GM18507 (cell line): ENCODE measurements at places on chromosomes 7 and 10.

DNA sequence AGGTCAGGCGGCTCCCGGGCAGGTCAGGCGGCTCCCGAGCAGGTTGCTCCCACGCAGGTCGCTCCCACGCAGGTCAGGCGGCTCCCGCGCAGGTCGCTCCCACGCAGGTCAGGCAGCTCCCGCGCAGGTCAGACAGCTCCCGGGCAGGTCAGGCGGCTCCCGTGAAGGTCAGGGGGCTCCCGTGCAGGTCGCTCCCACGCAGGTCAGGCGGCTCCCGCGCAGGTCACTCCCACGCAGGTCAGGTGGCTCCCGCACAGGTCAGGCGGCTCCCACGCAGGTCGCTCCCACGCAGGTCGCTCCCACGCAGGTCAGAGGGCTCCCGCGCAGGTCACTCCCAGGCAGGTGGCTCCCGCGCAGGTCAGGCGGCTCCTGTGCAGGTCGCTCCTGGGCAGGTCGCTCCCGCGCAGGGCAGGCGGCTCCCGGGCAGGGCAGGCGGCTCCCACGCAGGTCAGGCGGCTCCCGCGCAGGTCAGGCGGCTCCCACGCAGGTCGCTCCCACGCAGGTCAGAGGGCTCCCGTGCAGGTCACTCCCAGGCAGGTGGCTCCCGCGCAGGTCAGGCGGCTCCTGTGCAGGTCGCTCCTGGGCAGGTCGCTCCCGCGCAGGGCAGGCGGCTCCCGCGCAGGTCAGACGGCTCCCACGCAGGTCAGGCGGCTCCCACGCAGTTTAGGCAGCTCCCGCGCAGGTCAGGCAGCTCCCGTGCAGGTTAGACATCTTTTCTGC is 30.7 kb downstream of the PTPRN2 start:
- DNase-seq: no peak

- no peak for DNase-seq
Measured at GRCh38 chr10:43136432-43136831, 1.8 kb upstream of the CSGALNACT2 start.

- DNase-seq: no peak
Measured at GRCh38 chr10:117578490-117578889, 35.9 kb downstream of the EMX2 start.

DNA sequence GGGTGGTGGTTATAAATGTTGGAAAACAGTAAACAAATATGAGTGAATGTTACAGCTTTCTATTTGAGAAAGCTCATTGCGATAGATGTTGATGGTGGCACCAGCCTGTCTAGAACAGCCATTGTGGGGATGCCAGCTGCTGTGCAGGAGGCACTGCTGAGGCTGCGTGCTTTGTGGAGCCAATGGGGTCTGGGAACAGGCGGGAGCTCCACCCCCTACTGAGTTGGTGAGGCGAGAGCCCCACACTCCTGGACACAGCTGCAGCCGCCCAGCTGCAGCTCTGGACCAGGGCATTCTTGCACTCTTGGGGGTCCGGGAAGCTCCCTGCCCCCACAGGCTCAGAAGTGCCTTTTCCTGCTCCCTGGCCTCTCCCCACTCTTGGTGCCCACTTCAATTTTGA is 1147.1 kb upstream of the LRRTM3 start:
- no peak for DNase-seq

GRCh38 chr10:124238367-124238766 is 145.0 kb upstream of the CHST15 start:
- DNase-seq: no peak

DNA sequence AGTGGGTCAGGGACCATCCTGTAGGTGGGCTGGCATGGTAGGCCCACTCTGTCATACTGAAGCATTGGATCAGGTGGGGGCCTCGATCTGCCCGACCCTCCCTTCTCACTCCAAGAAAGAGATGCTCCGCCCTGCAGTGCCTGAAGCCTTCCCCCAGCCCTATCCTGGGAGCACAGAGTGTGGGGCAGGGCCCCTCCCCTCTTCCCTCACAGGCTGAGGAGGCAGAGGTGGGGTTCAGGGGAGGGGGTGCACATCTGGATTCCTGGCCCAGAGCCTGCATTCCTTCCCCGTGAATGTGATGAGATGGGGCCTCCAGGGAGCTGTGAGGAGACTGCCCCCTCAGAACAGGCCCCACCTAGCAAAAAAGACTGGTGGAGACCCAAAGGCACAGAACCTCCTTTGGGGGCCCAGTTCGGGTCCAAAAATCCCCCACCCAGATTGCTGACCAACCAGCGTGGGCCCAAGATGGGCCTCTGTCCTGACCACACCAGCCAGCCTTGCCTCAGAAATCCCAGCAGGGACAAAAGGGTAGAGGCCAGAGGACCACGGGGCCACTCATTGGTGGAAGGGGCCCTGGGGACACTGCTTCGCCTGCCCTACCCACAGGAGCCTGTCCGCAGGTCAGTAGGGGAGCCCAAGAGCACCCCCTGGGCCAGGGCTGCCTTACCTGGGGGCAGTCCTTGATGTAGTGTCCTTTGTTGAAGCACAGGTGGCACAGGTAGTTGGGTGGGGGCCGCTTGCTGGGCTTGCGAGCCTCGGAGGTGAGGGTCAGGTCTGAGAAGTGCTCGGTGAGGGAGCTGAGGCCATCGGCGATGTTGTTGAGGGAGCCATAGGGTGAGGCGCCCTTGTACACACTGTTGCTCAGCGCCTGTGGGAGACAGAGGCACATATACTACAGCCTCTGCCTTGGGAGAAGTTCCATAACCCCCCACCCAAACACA is 13.3 kb downstream of the ZCCHC24 start:
- DNase-seq: no peak

DNA sequence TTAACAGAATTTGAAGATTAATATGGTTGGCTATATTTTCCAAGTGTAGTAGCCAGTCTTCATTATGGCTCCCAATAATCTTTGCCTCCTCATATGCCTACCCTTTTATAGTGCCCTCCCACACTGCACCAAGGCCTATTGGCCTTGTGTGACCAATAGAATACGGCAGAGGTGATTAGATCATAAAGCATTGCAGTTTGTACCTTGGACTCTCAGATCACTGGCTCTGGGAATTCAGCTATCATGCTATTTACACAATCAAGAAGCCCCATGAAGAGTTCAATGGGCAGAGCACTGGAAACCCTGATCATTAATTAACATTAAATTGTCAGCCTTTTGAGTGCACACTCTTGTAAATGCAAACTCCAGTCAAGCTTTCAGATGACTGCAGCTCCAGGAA is 154.5 kb upstream of the MAGI2 start:
- no peak for DNase-seq

DNA sequence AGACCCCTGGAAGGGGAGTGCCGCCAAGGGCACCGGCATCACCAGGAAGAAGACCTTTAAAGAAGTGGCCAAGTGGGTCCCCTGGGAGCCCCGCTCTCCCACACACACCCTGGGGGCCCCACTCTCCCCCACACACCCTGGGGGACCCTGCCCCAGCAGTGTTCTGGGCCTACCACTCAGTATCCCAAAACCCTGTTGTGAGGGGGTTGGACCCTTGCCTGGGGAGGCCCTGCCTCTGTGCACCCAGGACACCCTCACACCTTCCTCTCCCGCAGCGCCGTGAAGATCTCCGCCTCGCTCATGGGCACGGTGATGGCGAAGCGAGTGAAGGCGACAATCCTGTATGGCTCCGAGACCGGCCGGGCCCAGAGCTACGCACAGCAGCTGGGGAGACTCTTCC is 10.7 kb downstream of the NOS3 start:
- no peak for DNase-seq

- no peak for DNase-seq
Measured at GRCh38 chr10:51786684-51787035, 87.3 kb upstream of the CSTF2T start.

DNA sequence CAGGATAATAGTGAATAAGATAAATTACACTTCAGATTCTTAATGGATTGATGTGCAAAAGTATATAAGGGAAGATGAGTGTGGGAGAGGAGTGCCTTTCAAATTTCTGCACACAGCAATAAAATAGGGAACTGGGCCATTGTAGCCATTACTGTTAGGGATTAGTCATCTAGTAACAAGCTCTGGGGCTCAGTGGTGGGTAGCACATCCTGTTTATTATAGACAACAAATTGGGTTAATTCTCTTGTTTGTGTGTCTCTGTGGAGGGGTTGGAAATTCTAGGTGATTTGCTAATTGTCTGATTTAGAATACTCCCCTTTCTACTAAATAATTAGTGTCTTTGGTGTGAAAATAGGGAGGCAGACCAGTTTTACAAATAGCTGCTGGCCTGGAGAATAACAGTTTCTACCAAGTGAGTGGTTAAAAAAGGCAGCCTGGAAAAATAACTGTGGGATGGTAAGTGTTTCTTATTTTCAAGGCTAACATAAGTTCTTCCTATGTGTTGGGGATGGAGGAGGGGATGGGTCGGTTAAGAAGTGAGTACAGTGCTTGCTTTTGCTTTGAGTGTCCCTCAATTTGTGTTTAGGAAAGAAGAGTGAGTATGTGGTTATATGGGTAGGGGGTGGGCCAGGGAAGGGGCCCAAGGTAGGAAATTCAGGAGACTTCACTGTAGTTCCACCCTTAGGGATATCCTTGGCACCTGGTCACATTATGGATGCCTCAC is 43.3 kb upstream of the TMEM248 start:
- DNase-seq: peak; percentile 15

DNA sequence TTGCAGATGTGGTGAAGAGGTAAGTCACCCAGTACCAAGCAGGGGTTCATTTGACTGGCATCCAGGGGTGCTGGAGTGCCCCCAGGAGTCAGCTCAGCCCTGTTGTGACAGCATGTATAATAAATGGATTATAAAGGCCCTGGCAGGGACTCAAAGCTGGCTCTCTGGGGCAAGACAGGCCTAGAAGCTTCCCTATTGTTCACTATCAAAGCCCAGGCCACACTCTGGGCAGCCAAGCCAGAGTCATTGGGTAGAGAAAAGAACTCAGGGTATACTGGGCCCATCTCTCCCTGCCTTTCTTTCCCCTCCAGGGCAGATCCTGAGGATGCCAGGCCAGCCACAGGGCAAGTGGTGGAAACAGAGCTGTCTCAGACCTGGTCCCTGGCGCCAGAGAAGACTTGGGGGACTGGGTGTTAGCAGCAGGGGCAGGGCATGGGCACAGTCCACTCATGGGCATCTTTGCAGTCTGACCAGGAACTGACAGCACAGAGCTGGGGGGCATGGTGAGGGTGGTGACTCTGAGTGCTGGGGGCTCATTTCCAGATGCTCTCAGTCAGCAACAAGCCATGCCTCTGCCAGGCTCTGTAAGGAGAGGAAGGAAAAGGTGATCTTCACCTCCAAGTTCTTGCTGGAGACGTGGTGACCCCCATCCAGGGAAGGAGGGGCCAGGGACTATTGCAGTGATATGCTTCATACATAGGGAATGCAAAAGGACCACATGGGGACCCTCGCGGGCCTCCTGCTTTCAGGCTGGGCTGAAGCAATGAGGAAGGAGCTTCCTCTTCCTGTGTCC is 11.7 kb downstream of the RBP3 start:
- no peak for DNase-seq

DNA sequence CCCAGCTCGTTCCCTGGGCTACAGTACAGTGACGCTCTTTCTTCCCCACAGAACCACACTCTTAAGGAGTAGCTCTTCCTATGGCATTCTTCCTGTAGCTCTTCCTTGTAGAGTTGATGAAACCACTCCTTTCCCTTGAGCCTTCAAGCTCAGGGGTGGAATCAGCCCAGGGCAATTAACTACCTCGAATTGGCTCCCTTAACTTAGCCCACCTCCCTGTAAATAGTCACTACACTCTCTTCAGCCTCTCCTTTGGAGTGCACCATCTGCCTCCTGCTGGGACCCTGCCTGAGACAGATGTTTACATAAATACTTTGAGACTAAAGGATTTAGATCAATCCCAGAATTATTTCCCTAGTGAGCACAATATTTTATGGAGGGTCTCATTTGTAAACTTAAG is 537.8 kb upstream of the AUTS2 start:
- no peak for DNase-seq

GRCh38 chr7:23490357-23491135 is 20.3 kb upstream of the IGF2BP3 start:
- DNase-seq: no peak

DNA sequence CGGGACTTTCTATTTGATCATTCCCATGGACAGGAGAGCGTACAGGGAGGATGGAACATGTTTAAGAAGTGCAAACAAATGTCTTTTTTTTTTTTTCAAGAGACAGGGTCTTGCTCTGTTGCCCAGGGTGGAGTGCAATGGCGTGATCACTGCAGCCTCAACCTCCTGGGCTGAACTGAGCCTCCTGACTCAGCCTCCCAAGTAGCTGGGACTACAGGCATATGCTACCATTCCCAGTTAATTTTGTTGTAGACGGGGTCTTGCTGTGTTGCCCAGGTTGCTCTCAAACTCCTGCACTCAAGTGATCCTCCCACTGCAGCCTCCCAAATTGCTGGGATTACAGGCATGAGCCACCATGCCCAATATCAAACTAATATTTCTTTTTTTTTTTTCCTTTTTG is 40.5 kb downstream of the SPDYE5 start:
- no peak for DNase-seq

DNA sequence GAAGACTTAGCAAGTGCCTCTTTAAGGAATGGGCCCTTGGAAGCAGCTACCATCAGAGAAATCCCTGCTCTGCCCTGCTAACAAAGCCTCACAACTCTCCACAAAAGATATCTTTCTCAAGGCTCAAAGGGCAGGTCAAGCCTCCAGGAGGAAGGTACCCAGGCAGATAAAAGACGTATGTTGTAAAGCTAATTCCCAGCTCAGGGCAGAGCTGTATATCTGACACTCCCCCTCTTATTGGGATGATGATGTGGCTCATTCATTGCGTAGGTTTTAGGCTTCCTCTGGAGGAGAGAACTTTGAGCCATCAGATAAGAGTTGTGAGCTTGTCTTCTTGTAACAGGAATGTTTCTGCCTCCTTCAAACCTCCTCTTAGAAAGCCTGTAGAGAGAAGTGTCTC is 145.4 kb downstream of the CALN1 start:
- DNase-seq: no peak

DNA sequence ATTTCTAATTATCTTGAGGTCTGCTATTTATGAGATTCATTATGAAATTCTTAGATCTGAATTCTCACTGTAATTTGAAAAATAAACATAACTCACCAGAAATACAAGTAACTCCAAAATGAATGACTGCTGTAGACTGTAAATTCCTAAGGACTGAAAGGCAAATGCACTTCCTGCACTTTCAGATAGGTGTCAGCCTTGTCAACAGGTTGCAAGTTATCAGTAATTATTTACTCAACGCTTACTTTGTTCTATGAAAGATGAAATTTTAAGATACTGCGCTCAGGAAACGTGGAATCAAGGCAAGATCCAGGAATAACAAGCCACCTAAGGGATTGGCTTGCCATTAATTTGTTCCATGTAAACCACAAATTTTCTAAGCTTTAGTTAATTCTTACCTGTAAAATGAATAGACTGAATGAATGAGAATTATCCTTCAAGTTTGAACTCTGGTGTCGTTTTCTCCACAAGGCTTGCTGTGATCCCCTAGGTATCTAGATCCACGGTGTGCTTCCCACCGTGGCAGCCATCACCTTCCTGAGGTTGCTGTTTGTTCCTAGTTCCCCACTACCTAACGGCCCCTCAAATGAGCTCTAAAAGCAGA is 12.6 kb downstream of the DHX32 start:
- no peak for DNase-seq

- no peak for DNase-seq
Measured at GRCh38 chr10:78443900-78444571, 410.4 kb downstream of the RPS24 start.
